ENCODE measurements at places on chromosomes 6 and 20.

GRCh38 chr6:116408491-116408890 lies 37.7 kb downstream of the DSE start:
- no peak for DNase-seq

DNA sequence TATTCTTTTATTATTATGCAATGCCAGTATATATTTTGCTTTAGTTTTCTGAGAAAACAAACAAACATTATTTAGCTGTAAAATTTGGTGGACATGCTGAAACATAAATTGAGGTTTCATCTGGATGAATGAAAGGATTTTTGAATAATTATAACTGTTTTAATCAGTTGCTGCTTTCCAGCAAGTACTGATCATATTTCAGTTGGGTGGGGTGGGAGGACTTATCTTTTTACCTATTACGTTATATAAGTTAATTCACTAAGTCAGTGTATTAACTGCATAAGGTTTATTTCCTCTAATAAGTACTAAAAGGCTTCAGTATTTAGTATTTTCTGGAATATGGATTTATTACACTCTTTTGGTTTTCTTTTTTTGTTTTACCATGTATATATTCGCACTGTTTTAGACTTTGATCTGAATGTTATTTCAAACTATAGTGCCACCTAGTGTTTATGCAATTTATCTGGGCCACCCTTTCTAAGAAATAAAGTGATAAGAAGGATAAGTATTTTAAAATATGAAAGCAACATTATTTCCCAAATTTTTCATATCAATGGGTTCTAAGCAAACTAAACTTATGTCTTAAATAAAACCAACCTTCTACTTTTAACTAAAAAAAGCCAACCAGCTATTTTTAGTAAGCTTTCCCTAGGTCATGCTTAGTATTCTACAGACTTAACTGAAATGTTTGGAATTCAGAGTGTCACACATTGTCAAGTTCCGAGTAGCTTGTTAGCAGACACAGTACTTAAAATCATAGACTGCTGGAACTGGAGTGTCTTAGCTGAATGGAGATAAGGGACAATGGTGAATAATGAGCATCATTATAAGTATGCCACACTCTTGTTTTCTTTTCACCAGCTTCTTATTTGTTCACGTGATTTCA lies 105.4 kb upstream of the MCHR2 start:
- no peak for DNase-seq

DNA sequence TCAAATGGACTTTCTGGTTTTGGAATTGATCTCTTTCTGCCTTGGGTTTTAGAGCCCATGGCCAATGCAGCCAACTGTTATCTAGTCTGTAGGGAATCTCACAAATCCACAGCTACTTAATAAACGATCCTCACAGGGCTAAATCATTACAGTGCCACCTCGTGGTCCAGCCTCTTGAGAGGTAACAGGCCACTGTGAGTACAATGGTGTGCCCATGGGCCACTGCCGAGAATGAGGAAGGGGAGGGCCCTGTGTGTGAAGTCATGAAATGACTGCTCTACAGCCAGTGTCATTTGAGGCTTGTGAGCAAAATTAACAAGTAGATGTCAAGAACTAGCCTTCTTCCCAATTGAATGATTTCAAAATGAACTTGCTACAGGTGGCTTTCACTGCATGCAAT lies 54.3 kb upstream of the GMPR start:
- DNase-seq = no peak

- no peak for DNase-seq
These were observed 1131.3 kb upstream of the MAP3K7 start for GRCh38 chr6:91718198-91718597.

DNA sequence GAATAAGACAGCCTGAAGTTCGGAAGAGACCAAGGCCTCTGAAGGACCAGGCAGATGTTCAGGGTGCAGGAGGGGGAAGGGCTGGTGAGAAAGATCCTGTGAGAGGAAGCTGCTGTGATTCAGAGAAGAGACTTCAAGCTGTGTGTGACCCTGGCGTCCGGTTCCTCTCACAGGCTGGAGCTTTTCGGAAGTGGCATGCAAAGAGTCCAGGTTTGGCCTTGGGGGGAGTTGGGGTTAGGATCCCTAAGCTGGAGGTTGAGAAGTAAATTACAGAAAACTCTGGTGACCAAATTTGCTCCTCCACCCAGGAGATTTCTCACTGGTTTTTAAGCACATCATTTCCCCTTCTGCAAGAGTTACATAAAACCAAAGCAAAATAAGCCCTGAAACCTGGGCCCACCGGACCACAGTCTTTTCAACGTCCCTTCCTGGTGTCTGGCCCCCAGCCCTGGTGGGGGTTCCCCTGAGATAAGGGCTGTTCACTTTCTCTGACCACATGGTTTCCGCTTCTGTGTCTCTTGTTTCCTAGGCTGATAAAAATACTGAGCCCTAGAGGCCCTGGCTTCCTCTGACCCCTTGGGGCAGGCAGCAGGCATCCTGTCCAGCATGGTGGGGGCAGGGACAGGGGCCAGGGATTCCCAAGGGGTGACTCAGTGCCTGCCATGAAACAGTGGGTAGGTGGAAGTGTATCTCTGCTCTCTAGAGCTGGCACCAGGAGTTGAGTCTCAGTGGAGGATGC lies 12.0 kb upstream of the LTA start:
- DNase-seq = no peak

GRCh38 chr20:15654208-15654649 lies 919.0 kb downstream of the KIF16B start:
- DNase-seq = no peak

DNA sequence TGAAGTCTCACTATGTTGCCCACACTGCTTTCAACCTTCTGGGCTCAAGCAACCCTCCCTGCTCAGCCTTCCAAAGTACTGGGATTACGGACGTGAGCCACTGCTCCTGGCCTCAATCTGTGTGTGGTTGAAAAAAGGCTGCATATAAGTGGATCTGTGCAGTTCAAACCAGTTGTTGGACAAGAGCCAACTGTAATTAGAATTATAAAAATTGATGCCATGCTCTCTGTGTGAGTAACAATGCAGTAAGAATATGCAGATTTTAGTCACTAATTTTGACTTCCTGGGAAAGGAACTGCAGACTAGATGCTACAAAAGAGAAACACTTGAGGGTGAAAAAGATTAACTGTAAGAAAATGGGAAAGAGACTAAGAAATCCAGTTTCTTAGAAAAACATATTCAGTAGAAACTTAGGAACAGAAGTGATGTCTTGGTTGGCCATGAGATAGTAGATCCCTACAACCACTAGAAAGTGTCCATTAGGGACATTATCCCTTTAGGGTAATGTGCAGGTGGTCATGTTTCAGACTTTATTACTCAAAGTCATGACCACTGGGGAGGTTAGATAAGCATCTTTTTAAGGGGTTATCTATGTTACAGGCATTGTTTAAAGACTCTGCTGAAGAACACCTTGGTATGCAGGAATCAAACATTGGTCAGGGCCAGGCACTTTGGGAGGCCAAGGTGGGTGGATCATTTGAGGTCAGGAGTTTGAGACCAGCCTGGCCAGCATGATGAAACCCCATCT lies 26.3 kb downstream of the ITCH start:
- no peak for DNase-seq

GRCh38 chr6:132686531-132686930 lies 27.3 kb downstream of the VNN1 start:
- no peak for DNase-seq

GRCh38 chr6:42038811-42039408 lies 11.4 kb upstream of the TAF8 start:
- no peak for DNase-seq

- DNase-seq = no peak
These were observed 223.2 kb downstream of the SYNDIG1 start for GRCh38 chr20:24692446-24693200.

DNA sequence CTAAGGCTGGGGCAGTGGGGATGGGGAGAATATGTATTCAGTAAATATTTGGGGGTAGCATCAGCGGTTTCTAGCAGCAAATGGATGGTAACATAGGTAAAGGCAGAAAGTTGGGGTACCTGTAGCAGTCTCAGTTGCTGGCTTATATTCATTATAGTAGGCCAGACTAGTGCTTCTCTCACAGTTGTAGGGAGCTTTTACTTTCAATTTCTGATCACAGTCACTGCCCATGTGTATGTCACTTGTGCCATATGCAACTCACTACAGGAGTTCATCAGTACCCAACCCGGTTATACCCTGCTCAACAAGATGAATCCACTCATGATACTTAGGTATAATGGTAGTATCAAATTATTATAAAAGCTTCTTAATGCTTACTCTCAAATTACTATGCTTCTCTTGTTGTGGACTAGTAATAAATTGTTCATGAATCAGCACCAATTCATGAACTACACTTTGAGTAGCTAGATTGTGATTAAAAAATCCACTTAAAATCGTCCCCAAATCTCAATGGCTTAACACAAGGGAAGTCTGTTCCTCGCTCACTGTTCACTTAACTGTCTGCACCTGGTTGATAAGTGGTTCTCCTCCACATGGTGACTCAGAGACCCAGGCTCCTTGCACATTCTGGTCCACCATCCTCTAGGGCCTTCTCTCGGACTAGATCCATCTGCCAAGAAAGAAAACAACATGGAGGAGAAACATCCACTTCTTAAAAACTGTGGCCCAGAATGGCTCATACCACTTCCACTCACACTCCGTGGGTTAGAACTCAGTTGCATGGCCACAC lies 31.3 kb upstream of the MYLIP start:
- DNase-seq = no peak

DNA sequence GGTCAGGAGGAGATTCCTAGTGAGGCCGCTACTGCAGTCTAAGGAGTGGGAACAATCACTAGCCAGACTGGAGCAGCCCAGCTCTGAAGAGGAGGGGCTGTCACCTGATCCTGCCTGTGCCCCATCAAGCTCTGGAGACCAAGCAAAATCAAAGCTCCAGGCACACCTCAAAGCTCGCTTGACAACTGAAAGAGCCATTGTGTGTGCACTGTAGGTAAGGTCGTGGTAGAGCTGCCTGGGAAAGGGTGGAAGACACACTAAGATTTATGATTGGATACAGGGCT lies 58.2 kb downstream of the CSE1L start:
- DNase-seq = no peak

DNA sequence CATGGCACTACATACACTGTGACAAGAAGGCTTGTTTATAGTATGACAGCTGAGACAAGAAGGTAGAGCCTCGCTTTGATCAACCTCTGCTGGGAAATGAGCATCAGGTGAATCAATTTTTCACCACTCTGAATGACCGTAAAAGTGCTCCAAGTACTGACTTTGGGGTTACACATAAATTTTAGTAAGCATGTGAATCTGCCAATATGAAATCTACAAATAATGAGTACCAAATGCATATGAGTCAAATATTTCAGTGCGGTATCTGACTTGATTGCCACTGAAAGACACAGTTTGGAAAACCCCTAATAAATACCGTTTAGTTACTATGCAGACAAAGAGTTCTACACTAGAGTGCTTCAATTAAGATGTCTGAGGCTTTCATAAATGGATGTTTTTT lies 77.8 kb downstream of the ATG5 start:
- DNase-seq = no peak

GRCh38 chr6:86153521-86153920 lies 510.8 kb upstream of the SYNCRIP start:
- no peak for DNase-seq

GRCh38 chr20:46434597-46434996 lies 28.2 kb upstream of the ELMO2 start:
- no peak for DNase-seq

GRCh38 chr20:24361541-24361940 lies 107.9 kb upstream of the SYNDIG1 start:
- DNase-seq = no peak

DNA sequence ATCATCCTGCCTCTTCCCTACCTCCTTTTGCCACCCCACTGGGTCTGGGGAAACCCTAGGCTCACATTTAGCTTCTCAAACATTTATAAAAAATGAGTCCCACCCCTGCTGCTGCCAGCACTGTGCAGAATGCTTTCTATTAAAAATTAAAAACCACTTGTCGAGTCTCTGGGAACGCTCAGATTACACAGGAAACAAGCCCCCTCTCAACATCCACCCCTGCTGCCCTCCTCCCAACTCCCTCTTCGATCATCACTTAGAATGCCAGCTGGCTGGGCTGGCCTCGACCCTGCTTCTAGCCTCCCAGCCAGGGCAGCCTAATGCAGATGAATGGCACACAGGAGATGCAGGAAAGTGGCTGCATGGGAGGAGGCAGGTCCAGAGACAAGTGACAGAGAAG lies 75.8 kb downstream of the CDH22 start:
- no peak for DNase-seq

GRCh38 chr20:10020937-10021336 lies 13.8 kb upstream of the ANKEF1 start:
- DNase-seq = no peak

- no peak for DNase-seq
These were observed 3.5 kb downstream of the MMP24OS start for GRCh38 chr20:35274172-35275092.

DNA sequence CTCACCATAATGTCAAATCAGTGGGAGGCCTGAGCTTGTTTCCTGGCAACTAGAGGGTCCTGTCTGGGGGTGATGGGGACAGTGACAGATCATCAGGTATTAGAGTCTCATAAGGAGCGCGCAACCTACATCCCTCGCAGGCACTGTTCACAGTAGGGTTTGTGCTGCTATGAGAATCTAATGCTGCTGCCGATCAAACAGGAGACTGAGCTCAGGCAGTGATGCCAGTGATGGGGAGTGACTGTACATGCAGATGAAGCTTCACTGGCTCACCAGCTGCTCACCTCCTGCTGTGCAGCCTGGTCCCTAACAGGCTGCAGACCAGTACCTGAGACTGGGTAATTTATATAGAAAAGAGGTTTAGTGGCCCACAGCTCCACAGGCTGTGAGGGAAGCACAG lies 147.3 kb downstream of the TTLL2 start:
- no peak for DNase-seq

DNA sequence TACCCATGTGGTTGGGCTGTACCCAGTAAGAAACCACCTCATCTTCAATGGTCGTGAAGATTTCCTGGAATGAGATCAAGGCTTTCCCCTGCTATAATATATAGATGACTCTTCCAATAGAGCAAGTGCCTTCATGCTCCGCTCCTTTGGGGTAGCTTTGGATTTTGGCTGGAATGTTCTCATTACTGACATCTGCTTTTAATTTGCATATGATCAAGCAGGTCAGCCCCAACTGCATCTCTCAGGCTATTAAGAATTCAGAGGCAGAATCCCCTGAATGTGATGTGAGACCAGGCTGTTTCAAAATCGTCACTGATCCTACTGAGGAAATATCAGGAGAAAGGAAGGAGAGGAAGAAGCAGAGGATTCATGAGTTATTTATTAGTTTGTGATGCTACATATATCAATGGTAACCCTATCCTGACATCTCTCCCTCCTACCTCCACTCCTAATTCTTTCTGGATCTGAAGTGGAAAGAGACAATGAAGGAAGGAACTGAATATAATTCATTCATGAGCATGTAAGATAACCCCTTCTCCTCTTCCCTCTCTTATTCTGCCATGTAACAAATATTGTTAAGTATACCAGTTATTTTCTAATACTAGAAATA lies 47.6 kb upstream of the FUCA2 start:
- no peak for DNase-seq
